ENCODE measurements at places on chromosomes 1 and 21. TPM values are rescaled to one million over a fixed set of nuclear protein-coding genes. Genes with fewer than 3 reads are reported as not detected.

Gene OR14A16
- total RNA-seq = not detected

- H3K27ac ChIP-seq = no peak overlapping the region
- no peak for DNase-seq
- no peak overlapping the region for H3K4me3 ChIP-seq
- no peaks in the 10 kb centered on the region for H3K4me1 ChIP-seq
These were observed 13.8 kb downstream of the OLFML3 start for GRCh38 chr1:113993072-113993471.

Gene NSUN4
- 26.8 TPM for total RNA-seq

Gene SESN2
- 16.0 TPM for total RNA-seq

Gene ANGPTL3
- total RNA-seq = not detected

Gene FASLG
- total RNA-seq = not detected

DNA sequence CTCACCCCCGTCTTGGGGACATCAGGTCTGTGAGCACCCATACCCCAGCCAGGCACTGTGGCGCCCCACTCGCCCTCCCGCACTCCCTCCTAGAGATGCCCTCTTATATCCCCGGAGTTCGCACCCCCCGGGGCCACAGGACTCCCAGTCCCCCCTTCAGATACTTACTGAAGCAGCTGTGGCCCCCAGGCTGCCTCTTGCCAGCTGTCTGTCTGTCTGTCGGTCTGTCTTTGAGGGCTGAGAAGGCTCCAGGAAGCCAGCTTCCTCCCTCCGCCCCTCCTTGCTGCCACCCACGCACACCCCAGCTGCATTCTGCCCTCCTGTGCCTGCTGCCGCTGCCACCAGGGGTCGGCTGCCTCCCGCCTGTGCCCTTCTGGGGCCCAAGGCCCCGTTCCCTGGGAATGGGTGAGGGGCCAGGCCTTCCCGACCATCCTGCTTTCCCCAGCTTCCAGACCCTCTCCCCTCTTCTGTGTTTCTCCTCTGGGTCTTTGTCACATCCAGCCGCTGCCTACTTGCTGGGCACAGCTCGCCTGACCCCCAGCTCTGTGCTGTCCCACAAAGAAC lies at the start of gene PTPN7:
Gene PTPN7, minus strand, starts transcription at position 226 of the 564 bp plus-strand sequence. CDS start 1,200 bp downstream, outside the sequence.
- DNase-seq = no peak
- H3K27me3 ChIP-seq = no peaks in the 10 kb centered on the region
- H3K4me1 ChIP-seq = no peaks in the 10 kb centered on the region
- no peaks in the 10 kb centered on the region for H3K36me3 ChIP-seq
- peak within 1 kb of the TSS; percentile 58 for H3K27ac ChIP-seq

Gene ANGPTL1
- 25.2 TPM for total RNA-seq

All from breast epithelium (tissue), 4 donors.